ENCODE measurements at places on chromosomes 4 and X. TPM values are rescaled to one million over a fixed set of nuclear protein-coding genes. Genes with fewer than 3 reads are reported as not detected.

GRCh38 chr4:1794809-1795298, 1.8 kb downstream of the FGFR3 start:
- peak overlapping the region; percentile 66 for H3K4me3 ChIP-seq
- H3K27me3 ChIP-seq: no peaks in the 10 kb centered on the region
- no peaks in the 10 kb centered on the region for H3K36me3 ChIP-seq
- no peak for DNase-seq
- H3K27ac ChIP-seq: peak overlapping the region; percentile 53

DNA sequence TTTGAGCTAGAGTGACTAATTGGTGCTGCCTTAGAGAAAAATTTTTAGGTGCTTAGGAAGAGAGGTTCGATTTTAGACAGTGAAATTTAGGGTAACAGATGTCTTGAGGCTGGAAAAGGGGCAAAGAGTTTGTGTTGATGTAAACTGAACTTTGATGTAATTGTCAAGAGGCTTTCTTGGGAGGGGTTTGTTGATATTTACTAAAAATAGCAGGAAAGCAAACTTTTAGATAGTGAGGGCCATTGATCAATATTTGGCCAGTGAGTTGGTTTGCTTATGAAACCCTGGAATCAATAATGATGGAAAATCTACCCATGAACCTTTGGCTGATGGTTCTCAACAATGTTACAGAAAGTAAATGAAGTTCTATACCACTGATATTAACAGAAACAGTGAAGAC, 537.5 kb downstream of the KCNIP4 start:
- no peaks in the 10 kb centered on the region for H3K27me3 ChIP-seq
- no peak for DNase-seq
- no peaks in the 10 kb centered on the region for H3K36me3 ChIP-seq
- peaks cover 26% of the 10 kb centered on the region for H3K4me1 ChIP-seq
- H3K4me3 ChIP-seq: no peak overlapping the region

- H3K27ac ChIP-seq: no peak overlapping the region
- no peak overlapping the region for H3K4me3 ChIP-seq
Measured at GRCh38 chrX:100652266-100652665, 8.3 kb downstream of the SRPX2 start.

GRCh38 chrX:13109817-13110216, 65.4 kb upstream of the FAM9C start:
- no peak overlapping the region for H3K4me3 ChIP-seq
- H3K36me3 ChIP-seq: no peaks in the 10 kb centered on the region
- no peaks in the 10 kb centered on the region for H3K27me3 ChIP-seq
- no peak overlapping the region for H3K27ac ChIP-seq
- no peaks in the 10 kb centered on the region for H3K4me1 ChIP-seq

APLN gene
- 1.2 TPM for total RNA-seq

GRCh38 chr4:73706811-73707210, 33.6 kb upstream of the CXCL8 start:
- H3K4me3 ChIP-seq: no peak overlapping the region
- H3K27me3 ChIP-seq: no peaks in the 10 kb centered on the region
- H3K36me3 ChIP-seq: no peaks in the 10 kb centered on the region
- no peak overlapping the region for H3K27ac ChIP-seq

ADH1C gene
- 593 TPM for total RNA-seq

CLGN gene
- total RNA-seq: 8.5 TPM

DNA sequence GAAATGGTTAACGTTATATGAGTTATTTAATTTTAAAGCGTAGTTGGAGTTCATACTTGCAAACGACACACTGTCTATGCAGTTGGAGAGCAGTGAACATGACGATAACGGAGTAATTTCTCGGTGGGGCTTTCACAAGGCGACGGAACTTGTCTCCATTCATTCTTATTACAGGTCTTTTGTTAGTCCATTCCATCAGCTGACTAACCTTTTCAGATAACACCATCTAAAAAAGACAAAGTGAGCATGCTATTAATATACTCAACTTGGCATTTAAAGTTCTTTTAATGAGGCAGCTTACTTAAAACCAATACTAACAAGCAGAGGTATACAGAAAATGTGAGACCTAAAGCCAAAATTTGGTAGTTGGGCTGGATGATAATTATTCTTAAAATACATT, 19.9 kb downstream of the MAGT1 start:
- no peaks in the 10 kb centered on the region for H3K4me1 ChIP-seq
- no peak overlapping the region for H3K27ac ChIP-seq
- H3K27me3 ChIP-seq: no peaks in the 10 kb centered on the region
- H3K4me3 ChIP-seq: no peak overlapping the region
- peaks cover 10% of the 10 kb centered on the region for H3K36me3 ChIP-seq

DNA sequence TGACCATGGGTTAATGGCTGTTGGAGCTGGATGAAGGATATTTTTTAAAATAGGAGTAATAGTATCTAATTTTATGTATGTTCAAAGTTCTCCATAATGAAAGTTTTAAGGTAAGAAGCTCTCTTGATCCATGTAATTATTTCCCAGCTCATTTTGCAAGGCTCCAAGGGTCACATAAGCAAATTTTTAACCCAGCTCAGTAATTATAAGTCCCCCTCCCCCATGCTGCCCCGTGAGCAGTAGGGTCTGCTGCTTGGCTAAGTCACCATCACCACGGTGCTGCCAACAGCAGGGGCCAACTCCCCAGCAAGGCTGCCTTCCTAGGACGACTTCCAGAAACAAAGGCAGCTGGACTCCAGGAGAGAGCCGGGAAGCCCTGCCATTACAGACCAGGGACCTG, 340.0 kb downstream of the FBXW7 start:
- no peak overlapping the region for H3K4me3 ChIP-seq
- no peaks in the 10 kb centered on the region for H3K36me3 ChIP-seq
- H3K27ac ChIP-seq: no peak overlapping the region
- no peak for DNase-seq

DNA sequence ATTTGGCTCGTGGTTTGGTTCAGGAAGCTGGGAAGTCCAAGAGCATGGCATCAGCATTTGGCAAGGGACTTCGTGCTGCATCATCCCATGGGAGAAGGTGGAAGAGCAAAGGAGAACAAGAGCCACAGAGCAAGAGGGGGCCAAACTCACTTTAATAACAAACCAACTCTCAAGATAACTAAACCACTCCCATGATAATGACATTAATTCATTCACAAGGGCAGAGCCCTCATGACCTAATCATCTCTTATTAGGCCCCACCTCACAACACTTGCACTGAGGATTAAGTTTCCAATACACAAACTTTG, 113.4 kb upstream of the ATXN3L start:
- no peaks in the 10 kb centered on the region for H3K4me1 ChIP-seq
- no peak for DNase-seq
- H3K4me3 ChIP-seq: no peak overlapping the region
- H3K27ac ChIP-seq: no peak overlapping the region

GRCh38 chrX:22652596-22652995, 347.2 kb upstream of the DDX53 start:
- H3K4me1 ChIP-seq: no peaks in the 10 kb centered on the region
- no peak overlapping the region for H3K27ac ChIP-seq
- H3K36me3 ChIP-seq: no peaks in the 10 kb centered on the region
- DNase-seq: no peak
- peaks cover 4% of the 10 kb centered on the region for H3K27me3 ChIP-seq
- no peak overlapping the region for H3K4me3 ChIP-seq

MTHFD2L gene
- total RNA-seq: 18.8 TPM

TACR3 gene
- total RNA-seq: not detected

DNA sequence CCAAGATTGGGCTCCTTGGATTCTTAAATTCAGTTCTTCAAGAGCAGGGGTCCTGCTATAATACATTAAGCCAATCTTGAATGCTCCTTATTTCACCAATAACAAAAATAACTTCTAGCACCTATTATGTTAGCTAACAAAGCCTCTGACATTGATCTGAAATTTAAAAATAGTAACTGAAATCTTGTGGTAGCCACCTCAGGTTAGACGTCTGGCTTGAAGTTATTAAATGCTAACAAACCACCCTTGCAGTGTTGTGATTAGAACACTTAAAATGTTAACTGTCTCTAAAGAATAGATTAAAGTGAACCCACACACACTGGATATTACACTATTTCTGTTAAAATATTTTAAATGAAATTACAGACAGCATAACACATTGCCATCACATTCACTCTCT, 49.8 kb upstream of the LGI2 start:
- H3K4me3 ChIP-seq: no peak overlapping the region
- H3K27me3 ChIP-seq: no peaks in the 10 kb centered on the region
- no peak overlapping the region for H3K27ac ChIP-seq
- H3K4me1 ChIP-seq: no peaks in the 10 kb centered on the region

GRCh38 chr4:40466789-40467188, 131.7 kb downstream of the CHRNA9 start:
- no peak overlapping the region for H3K4me3 ChIP-seq
- H3K27ac ChIP-seq: no peak overlapping the region
- H3K27me3 ChIP-seq: no peaks in the 10 kb centered on the region
- H3K36me3 ChIP-seq: peaks cover 14% of the 10 kb centered on the region
- DNase-seq: no peak

- no peaks in the 10 kb centered on the region for H3K27me3 ChIP-seq
- H3K4me1 ChIP-seq: no peaks in the 10 kb centered on the region
- no peak for DNase-seq
- no peaks in the 10 kb centered on the region for H3K36me3 ChIP-seq
- no peak overlapping the region for H3K4me3 ChIP-seq
Measured at GRCh38 chrX:2478546-2479419, 22.0 kb downstream of the DHRSX start.

DNA sequence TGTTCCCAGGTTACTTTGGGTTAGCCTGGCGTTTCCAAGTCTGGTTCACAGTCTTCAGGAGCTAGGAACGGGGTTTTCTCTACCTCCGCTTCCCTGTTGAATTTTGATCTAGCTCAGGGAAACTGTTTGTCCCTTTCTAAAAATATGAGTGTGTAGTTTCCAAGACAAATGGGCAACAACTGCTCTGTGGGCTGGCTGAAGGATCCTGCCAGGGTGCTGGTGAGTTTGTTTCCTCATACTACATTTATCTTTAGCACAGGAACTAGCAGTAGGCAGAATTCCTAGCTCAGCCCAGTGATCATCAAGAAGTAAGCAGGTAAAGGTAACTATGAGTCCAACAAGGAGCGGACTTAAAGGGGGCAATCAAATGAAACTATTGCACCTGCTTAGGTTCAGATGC, 13.3 kb upstream of the FAM47E start:
- no peak overlapping the region for H3K4me3 ChIP-seq
- no peaks in the 10 kb centered on the region for H3K27me3 ChIP-seq
- no peak overlapping the region for H3K27ac ChIP-seq
- DNase-seq: no peak

LANCL3 gene
- not detected for total RNA-seq

DNA sequence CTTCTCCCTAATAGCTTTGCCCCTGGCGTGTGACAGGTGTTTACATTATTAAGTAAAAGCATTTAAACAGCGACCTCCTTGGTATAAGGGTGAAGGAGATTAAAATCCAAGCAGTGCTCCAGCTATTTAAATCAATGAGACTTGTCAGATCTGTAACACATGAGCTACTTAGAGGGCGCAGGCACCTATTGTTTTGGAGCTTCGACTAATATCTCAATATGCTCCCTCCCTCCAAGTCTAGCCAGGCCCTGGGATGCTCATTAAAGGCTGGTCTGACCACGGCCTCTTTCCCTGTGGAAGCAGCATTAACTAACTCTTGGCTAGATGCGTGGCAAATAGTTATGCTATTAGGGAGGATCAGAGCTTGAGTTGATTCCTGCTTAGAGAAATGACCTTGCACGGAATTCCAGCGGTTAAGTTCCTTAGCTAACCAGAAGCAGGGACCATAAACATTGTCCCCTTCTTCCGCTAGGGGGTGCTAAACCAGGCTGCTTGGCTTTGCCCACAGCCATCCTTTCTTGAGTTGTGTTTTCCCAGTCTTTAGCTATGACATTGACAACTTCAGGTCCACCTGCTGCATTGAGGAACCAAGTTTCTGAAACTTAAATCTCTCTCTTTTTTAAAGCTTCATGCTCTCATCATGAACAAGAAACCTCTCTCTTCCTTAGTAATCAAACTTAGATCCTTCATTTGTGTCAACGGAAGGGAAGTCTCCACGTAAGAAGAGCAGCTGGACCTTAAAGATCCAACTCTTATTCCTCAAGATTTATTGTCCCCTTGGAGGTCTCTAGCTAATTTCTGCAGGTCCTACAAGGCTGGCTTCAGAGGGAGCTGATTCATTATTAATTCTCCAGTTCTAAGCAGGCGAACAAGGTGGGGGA, 80.7 kb upstream of the IGFBP7 start:
- H3K36me3 ChIP-seq: no peaks in the 10 kb centered on the region
- DNase-seq: no peak
- no peaks in the 10 kb centered on the region for H3K27me3 ChIP-seq
- no peak overlapping the region for H3K4me3 ChIP-seq
- H3K4me1 ChIP-seq: no peaks in the 10 kb centered on the region

DNA sequence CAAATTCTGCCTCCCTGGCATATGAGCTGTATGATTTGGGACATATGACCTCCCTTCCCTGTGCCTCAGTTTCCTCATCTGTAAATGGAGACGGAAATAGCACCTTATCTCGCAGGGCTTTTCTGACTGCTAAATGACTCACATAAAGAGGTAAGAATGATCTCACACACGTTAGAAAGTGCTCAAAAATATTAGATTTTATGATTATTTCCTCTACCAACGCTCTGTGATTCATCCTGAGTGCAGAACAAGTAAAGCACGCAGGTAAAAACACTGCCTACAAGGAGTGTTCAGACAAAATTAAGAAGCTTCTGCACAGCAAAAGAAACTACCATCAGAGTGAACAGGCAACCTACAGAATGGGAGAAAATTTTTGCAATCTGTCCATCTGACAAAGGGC, 21.1 kb downstream of the ACSL1 start:
- peak overlapping the region; percentile 33 for H3K4me3 ChIP-seq
- no peak for DNase-seq
- H3K27me3 ChIP-seq: no peaks in the 10 kb centered on the region

All from right lobe of liver (tissue), 6 donors.